Suppressor macrophage (primary cell): ENCODE measurements at places on chromosomes 2 and 18.

- DNase-seq, result no peak
Measured at GRCh38 chr2:230231251-230231650, 5.7 kb downstream of the SP140 start.

- DNase-seq, result peak; percentile 10
Measured at GRCh38 chr2:240865391-240865790, 3.2 kb upstream of the AGXT start.

GRCh38 chr18:58350526-58350925 lies 278.4 kb downstream of the ALPK2 start:
- no peak for DNase-seq

DNA sequence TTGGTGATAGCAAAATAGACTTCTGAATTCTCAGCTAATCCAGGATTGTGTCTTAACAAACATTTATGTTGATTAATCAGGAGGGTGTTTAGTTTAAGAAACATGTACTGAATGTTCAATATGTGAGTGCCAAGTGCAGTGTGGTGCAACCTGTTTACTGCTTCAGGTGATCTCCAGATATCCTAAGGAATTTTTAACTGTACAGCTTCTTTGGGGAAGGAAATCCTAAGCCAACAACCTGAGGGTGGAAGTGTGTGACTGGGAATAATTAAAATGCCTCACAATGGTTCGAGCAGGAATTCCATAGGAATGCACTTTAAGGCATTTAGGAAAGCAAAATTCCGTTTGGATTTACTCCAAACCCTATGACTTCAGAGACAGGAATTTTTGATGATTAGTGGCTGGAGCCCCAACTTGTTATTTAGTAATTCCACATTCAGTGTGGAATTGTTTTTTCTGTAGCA lies 16.4 kb downstream of the CRIM1 start:
- DNase-seq, result no peak

DNA sequence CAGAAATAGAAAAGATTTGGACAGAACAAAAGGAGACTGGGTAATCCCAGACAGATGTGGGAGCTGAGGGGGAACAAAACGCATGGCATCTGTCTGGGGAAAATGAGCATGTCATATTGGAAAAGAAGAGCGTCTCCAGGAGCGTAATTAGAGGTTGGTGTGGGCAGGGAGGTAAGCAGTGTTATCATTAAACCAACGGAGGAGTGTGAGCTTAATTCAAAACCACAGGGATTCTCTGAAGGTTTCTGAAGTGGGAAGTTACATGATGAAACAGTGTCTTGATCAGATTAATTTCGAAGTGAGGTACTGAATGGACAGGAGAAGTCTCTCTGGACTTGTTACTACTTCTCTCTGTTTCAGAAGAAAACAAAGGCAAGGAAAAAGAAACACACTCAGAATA lies 53.3 kb downstream of the DTNB start:
- DNase-seq, result no peak

DNA sequence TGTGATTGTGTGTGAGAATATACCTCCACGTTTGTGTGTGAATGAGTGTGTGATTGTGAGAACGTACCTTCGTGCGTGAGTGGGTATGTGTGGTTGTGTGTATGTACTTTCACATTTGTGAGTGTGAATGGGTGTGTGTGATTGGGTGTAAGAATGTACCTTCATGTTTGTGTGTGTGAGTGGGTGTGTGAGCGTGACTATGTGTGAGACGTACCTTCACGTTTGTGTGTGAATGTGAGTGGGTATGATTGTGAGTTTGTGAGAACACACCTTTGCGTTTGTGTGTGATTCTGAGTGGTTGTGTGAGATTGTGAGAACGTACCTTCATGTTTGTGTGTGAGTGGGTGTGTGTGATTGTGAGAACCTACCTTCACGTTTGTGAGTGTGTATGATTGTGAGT lies 5.8 kb upstream of the ADCY3 start:
- DNase-seq, result no peak

GRCh38 chr2:110678457-110679336 lies 834 bp upstream of the BUB1 start:
- peak; percentile 57 for DNase-seq

DNA sequence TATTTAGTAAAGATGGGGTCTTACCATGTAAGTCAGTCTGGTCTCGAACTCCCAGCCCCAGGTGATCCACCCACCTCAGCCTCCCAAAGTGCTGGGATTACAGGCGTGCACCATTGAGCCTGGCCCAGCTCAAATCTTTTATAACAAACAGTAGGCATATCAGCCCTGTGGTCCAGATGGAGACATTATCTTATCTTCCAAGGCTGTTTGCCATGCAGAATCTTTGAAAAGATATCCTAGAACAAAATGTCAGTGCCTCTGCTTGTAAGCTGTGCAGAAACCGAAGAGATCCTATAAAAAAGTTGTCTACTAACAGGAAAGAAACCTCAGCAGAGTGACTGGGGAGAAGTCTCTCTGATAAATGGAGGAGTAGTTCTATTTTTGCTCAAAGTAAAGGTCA lies 142.1 kb downstream of the PTH2R start:
- no peak for DNase-seq
